ENCODE measurements at places on chromosomes 4 and X.

DNA sequence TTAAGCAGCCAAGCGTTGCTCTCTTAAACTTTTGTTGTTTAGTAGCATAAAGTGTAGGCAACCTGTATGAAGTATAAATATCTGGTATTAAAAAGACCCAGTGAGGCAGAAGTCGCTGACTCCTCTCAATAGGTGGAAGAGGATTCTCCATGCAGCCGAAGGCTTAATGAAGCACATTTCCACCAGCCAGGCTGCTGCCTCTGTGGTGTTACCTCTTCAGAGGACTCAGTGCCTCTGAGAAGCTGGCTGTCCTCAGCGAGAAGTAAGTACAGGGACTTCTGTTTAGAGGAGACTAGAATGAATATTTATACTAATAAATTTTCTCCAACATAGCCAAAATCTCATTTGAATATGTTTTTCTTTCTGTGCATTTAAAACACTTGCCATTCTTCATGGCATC is 6.0 kb downstream of the SORBS2 start:
- DNase-seq = no peak

DNA sequence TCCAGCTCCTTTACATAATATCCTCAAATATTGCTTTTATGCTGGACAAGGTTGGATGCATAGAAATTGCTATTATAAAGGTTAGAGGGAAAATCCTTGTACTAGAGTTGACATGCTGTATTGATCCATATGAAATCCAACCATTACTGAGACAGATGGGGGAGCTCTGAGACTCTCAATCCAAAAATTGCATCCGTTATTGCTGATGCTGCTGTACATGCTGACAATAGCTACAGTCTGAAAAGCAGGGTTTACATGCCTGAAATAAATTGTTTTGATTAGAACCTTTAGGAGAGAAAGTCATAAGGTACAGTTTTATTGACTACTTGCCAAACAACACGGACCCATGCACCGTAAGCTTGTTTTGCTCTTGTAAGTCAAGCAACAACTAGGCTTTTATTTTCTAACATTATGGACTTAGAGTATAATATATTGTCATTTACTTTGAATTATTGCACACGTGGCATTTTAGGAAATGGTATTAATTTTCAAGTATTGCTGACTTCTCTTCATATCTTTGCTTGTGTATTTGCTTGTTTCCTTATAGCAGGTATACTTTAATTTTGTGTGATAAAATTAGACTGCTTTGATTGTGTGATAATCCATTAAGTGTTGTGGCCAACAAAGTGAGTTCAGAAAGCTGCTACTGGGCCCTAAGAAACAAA is 1365.2 kb downstream of the STIM2 start:
- DNase-seq = no peak

DNA sequence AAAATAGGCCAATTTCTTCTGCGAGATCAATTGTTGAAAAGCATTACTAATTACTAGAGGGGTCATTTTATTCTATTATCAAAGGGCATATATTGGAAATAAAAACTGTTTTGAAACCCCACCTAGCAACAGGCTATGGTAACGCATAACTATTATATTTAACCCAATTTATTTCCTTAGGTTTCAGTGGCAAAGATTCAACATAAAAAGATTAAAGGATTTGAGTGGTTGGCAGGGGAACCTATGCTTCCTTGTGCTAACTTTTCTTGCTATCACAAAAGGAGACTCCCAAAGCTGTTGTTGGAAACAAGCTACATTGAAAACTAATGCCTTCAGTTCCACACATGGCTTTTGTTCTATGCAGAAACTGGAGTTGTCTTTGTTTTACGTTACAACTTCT is 166.9 kb upstream of the KLF3 start:
- no peak for DNase-seq

DNA sequence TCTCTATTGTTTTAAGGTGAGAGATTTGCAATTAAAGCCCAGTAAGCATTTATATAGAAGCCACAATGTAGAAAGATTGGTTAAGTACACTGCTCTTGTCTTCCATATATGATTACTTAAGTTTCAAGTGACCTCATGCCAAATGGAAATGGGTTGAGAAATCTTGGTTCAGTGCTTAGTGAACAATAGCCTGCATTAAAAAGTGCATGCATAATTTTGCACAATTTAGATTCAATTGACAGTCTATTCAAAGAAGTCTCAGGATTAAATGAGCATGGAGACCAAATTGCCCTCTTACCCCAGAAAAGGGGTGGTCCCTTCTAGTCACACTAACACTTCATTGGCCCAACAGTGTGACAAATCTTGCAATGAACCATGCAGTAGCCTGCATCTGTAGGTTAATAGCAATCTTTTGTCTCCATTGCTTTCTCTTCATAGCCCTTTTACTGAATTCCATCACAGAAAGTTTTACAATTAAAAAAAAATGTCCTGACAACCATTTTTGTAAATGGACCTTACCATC is 93.6 kb downstream of the HHIP start:
- no peak for DNase-seq

DNA sequence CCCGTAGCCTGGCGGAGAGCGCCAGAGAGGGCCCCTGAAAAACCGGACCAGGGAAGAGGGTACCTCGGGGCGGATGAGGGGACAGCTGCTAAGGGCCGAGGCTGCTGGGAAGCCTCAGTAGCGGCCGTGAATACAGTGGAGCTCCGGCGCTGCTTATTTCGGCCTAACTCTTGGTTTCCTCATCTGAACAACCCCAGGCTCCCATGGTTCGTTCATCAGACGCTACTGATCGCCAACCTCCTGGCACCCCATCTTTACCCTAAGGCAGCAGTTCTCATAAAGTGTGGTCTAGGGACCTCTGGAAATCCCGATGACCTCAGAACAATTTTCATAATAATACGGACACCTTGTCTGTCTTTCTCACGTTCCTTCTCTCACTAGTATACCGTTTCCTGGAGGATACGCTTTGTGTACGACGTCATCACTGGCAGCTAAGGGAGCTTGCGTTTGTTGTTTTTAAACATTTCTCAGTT is 645 bp upstream of the RAB28 start:
- no peak for DNase-seq

DNA sequence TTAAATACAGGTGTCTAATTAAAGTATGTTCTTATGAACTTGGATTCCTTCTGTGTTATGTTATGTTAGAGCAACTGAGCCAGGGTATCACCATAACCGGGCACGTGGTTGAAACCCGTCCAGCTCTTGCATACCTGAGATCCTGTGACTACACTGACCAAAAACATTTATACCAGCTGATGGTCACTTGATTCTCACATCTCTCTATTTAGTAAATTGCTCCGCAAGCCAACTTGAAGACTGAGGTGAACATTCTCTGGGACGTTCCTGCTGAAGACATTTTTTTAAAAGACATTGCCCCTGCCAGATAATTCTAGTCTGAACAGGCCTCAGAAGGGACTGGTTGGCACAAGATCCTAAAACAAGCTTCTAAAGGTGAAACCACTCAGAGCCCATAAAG is 550.0 kb upstream of the DIPK2B start:
- no peak for DNase-seq

DNA sequence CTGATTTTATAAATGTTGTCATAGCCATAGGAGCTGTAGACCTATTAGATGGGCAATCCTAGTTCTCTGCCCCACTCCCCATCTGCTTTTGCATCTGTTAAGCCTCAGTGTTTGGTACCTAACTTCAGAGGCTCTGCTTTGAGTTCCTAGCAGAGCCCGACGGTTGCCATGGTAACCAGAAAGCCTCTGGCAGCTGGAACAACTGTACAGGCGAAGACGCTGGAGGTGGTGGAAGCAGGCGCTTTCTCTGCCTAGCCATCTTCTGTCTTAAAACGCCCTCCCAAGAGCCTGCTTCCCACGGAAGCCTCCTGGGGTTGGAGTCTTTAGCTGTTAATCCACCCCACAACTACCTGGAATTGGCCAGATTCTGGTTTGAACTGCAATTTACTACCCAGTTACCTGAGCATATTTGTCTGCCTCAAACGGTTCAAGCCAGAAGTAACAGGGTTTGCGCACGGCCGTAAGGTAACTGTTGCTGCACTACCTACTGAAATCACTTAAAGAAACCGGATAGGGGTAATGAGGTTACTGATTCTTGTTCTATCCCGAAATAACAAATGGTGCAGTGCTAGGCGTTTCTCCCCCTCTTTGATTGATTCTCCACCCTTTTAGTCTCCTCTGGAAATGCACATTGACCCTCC is 1.0 kb upstream of the GABRG1 start:
- DNase-seq = no peak

DNA sequence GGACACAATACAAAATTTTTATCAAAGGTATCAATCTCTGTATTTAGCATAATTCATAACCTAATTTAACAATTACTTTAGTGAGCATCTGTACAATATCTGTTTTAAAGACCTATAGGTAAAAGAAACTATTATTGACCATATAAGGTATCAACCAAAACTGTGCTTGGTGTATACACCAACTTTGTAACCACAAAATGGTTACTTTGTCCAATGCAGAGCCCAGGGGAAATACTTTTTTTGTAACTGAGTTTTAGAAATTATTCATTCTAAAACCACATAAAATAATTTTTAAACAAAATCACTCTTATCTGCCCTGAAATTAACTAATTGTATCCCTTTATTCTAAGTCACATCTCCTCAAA is 5.0 kb downstream of the CXXC4 start:
- no peak for DNase-seq
